Activated T-cell treated with anti-CD3 and anti-CD28 coated beads for 24 hours (primary cell): ENCODE measurements at places on chromosomes 2 and 18.

DNA sequence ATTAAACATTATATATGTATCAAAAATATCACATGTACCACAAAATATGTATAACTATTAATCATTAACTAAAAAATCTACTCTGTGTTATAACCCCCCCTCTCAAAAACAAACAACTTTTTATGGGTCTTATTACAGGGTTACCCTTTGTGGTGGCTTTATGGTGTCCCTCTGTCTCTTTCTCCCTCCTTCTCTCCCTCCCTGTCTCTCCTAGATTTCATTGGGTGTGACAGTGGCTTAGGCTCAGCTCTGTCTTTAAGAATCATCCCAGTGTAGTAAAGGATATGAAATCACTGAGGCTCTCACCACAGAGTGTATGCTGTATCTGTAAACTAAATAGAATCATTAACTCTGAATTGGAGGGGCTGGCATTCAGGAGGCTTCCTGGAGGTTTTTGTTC lies 93.7 kb downstream of the TDRD15 start:
- no peak for DNase-seq

GRCh38 chr2:47076586-47077441 lies 78.3 kb downstream of the STPG4 start:
- DNase-seq = no peak

GRCh38 chr18:60502591-60502990 lies 130.0 kb upstream of the MC4R start:
- DNase-seq = no peak

DNA sequence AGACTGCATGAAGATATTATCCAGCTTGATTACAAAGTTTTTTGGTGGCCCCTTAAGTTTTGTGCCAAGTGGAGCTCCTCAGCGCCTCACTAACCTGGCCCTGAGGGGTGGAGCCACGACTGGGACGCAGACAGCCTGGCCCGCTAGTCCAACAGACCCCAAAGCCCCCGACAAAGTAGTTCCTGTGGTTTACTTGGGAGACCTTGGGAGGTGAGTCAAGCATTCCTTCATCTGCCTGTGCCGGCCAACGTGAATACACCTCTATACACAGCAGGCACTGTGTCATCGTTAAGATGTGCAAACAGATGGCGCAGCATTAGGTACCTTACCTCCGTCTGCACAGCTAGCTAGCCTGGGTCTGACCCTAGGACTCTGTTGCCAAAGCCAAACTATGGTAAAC lies 55.0 kb upstream of the LAMA1 start:
- no peak for DNase-seq

GRCh38 chr2:143258126-143258892 lies 129.1 kb downstream of the ARHGAP15 start:
- DNase-seq = no peak

GRCh38 chr2:129782633-129782990 lies 196.9 kb upstream of the RAB6C start:
- no peak for DNase-seq
